ENCODE measurements at places on chromosomes 5 and 9.
A peak's percentile ranks its signal among the peaks of the same experiment; 100 is the strongest.

DNA sequence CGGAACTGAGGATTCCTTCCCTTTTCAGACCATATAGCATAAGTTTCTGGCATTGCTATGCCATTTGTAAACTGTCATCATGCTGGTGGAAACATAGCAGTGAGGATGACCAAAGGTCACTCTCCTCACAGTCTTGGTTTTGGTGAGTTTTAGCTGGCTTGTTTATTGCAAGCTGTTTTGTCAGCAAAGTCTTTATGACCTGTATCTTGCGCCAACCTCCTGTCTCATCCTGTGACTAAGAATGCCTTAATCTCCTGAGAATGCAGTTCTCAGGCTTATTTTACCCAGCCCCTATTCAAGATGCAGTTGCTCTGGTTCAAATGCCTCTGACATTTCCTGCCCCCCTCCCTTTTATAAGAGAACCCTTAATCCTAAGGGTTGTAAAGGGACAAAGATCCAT lies 26.7 kb upstream of the GRIA1 start:
- DNase-seq, result no peak

DNA sequence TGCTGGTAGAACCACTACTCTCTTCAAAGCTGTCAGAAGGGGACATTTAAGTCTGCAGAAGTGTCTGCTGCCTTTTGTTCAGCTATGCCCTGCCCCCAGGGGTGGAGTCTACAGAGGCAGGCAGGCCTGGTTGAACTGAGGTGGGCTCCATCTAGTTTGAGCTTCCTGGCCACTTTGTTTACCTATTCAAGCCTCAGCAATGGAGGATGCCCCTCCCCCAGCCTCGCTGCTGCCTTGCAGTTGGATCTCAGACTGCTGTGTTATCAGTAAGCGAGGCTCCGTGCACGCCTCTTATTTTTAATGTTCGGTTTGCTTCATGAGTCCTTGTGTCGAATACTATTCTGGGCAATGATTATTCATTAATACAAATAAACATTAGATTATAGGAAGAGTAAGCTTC lies 3.1 kb upstream of the SLC27A6 start:
- DNase-seq, result no peak

- DNase-seq, result no peak
Observed at GRCh38 chr5:169006842-169007790, 293.8 kb downstream of the SLIT3 start.

GRCh38 chr5:35832762-35833161 lies 23.9 kb upstream of the IL7R start:
- no peak for DNase-seq

GRCh38 chr9:126207256-126207655 lies 119.4 kb upstream of the MVB12B start:
- DNase-seq, result peak; percentile 51

DNA sequence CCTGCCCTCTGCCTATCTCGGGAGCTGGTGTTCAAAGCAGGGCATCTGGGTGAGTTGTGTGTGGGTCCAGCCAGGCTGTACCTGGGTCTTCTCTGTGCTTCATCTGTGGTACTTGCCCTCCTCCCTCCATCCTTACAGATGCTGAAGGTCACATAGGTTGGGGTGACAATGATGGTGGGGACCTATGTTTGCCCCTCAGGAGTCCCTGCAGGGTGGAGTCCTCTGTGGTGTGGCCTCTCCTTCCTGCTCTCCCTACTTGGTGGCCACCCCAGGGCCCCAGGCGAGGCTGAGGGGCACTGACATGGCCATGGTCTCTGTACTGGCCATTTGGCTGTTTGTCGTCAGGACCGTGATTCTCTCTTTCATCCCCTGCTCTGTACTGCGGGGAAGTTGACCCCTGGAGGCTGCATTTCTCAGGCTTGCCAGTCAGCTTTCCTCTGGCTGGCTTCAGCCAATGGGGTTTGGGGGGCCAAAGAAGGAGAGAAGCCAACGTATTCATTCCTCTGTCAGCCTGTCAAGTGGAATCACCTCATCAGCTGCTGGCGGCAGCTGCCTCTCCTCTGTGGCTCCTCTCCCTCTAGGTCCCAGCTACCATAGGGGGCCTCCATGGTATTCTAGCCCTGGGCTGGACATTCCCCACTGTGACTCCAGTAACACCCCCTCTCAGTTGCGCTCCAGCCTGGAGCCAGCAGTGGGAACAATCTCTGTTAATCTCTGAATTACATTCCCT lies 4.6 kb downstream of the DCANP1 start:
- peak; percentile 24 for DNase-seq

Measured in right lobe of liver (tissue), 6 donors.